Retinal pigment epithelial cell (primary cell): ENCODE measurements at places on chromosomes 4 and X.
A peak's percentile ranks its signal among the peaks of the same experiment; 100 is the strongest.

DNA sequence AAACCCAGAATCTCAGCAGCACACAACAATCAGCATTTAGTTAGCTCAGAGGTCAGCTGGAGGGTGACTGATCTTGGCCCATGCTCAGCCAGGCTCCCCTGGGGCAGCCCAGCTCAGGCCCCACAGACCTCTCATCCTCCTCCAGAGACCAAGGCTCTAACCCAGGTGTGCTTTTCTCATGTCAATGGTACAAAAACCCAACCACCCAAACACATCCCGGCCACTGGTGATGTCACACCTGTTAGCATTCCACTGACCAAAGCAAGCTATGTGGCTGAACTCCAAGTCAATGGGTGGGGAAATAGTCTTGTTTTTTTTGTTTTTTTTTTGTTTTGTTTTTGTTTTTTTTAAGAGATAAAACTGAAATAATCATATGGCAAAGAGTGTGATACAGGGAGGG lies 77.5 kb downstream of the CYTL1 start:
- DNase-seq = no peak

DNA sequence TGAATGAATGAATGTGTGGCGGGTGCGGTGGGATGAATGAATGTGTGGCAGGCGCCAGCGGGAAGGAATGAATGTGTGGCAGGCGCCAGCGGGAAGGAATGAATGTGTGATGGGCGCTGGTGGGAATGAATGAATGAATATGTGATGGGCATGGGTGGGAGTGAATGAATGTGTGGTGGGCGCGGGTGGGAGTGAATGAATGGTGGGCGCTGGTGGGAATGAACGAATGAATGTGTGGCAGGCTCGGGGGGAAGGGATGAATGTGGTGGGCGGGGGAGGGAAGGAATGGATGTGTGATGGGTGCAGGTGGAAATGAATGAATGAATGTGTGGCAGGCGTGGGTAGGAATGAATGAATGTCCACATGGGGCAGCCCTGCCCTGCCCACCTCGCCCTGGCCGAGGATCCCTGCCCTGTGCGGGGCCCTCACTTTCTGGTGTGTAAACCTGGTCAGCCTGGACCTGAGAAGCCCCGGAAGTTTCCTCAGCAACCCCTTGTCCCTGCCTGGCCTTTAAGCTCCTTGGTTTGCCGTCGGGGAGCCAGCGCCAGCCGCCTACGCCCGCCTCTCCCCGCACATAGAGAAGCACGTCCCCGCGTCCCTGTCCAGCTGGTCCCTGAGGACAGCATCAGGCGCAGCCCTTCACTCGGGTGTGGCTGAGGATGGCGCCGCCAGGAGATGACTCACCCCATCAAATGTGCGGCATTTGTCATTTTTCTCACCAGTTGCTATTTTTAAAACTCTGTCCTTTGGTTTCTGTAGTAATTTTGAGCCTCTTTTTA lies 112.8 kb upstream of the LRPAP1 start:
- peak; percentile 18 for DNase-seq

GRCh38 chr4:63296773-63297172 lies 1112.5 kb downstream of the TECRL start:
- no peak for DNase-seq

GRCh38 chr4:158610790-158611189 lies 60.9 kb downstream of the C4orf46 start:
- no peak for DNase-seq

DNA sequence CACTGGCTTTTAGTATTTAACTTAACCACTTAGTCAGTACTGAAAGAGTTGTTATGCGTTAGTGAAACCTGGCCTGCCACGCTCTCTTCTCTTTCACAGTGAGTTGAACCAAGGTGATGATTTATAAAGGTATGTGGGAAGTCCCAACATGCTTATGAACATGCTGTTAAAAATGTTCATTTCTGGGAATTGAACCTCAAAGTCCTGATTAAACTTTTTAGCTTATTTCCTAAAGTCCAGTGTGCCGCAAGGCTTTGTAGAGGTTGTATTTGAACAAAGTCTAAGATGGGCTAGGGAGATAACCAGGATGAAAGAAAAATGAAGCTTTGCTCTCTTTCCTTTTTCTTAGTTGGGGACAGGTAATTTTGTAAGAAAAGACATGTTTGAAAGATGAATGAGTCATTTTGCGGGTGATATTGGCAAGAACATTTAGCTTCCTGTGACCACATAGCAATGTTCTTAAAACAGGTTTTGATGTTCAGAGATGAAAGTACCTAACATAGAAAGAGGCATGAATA lies 270.3 kb downstream of the DTHD1 start:
- DNase-seq = no peak

DNA sequence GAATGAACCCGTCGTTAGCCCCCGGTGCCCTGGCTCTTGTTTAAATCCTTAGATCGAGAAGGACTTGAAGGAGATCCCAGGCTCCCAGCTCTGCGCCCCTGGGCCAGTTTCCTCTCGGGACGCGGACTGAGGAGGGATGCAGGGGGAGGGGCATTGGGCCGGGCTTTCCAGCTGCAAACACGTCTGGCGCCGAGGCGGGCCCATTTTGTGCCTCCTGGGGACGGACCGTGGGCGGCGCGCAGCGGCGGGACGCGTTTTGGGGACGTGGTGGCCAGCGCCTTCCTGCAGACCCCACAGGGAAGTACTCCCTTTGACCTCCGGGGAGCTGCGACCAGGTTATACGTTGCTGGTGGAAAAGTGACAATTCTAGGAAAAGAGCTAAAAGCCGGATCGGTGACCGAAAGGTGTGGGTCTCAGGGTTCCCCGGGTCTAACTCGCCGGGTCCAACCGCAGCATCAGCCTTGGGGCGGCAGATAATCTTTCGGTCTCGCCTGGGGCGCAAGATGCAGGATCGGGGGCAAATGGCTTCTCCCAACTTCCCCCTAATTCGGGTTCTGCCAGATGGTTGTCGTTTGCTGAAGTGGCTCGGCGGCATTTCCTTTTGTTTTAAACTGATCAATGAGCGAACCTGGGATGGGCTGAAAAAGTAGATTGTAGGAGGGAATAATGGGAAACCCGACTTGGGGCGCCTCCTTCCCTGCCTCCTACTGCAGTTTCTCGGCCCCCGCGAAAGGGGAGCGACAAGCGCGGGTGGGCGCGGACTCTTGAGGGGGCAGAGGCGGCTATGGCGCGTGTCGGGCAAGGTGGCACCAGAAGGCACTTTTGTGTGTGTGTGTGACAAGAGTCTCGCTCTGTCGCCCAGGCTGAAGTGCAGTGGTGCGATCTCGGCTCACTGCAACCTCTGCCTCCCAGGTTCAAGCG lies 2.9 kb downstream of the PDGFRA start:
- no peak for DNase-seq

GRCh38 chrX:120377715-120378114 lies 15.8 kb downstream of the ATP1B4 start:
- no peak for DNase-seq

DNA sequence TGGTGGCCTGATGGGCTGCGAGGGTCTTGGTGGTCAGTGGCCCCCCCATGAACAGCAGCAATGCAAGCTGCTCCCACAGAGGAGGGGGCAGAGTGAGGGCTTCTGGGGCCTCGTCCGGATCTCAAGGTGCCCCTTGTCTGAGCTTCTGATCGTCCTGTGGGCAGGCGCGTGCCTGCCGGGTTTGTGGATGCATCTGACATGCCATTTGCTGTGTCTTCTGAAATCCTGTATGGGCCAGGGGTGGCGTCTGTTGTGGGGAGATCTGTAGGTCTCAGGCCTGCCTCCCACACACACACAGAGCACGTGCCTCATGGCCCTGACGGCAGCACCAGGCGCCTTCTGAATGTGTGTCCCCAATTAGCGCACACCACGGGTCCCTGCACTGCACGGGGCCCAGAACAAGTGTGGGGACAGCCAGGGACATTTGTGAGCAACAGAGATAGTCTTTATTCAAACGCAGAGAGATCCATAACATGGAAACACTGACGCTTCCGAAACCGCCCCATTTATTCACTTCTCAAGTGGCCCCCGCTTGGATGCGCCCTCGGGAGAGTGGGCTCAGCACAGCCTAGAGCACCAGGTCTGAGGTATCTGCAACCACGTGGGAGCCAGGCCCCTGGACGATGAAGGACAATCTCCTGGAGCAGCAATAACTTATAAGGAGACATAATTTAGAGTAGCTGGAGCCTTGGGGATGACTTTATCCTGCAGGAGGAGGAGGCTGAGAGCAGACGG lies 5.7 kb downstream of the SPON2 start:
- DNase-seq = no peak

GRCh38 chr4:164440199-164440598 lies 313.7 kb upstream of the SMIM31 start:
- peak; percentile 67 for DNase-seq

GRCh38 chrX:149871940-149872339 lies 9.0 kb upstream of the MAGEA8 start:
- no peak for DNase-seq

DNA sequence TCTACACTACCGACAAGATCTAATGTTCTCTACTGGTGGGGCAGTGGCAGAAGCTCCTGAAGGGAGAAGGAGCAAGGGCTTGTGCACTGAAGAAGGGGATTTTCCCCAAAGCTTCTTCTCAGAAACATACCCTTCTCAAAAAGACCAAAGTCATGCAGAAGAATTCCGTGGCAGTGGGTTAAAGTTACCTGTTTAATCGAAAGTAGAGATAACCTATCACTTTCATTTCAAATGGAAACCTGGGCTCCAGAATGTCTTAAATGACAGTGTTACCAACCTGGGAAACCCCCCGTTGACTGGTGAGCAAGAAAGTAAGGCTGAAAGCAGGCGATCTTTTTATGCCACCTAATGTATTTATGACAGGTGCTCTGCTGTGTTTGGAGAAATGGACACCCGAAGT lies 92.5 kb upstream of the TEX13D start:
- no peak for DNase-seq

- DNase-seq = no peak
These were observed 13.4 kb downstream of the HTT-AS start for GRCh38 chr4:3060946-3061345.

- no peak for DNase-seq
These were observed 16.9 kb downstream of the STAP1 start for GRCh38 chr4:67575232-67576058.

GRCh38 chr4:53490965-53491622 lies 100.2 kb downstream of the LNX1 start:
- peak; percentile 81 for DNase-seq

GRCh38 chr4:3013839-3014350 lies 50.5 kb downstream of the GRK4 start:
- no peak for DNase-seq

GRCh38 chr4:161937596-161937995 lies 226.2 kb downstream of the FSTL5 start:
- no peak for DNase-seq

- no peak for DNase-seq
These were observed 16.5 kb downstream of the UTP3 start for GRCh38 chr4:70704931-70705182.

- no peak for DNase-seq
These were observed 704.9 kb upstream of the PABPC4L start for GRCh38 chr4:134906404-134907023.
